Activated CD4-positive, alpha-beta T cell treated with anti-CD3 and anti-CD28 coated beads, Interleukin-2, amount 50 U/mL, for 16 hours (primary cell): ENCODE measurements at places on chromosomes 7 and 10.

DNA sequence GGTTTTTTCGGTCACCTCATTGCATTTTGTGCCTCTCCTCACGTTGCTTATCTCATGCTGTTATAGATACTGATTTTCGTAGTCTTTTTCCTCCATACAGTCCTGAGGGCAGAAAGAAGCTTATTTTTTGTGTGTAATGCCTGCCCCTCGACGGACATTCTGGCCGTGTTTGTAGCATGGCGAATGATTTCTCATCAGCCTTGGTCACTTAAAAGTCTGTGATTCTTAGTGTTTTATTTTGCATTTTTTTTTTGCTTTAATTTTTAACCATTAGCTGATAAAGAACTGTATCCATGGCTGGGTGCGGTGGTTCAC is 469 bp upstream of the NOC3L start:
- no peak for DNase-seq

- DNase-seq: no peak
These were observed 14.3 kb downstream of the SKIDA1 start for GRCh38 chr10:21511095-21511570.

DNA sequence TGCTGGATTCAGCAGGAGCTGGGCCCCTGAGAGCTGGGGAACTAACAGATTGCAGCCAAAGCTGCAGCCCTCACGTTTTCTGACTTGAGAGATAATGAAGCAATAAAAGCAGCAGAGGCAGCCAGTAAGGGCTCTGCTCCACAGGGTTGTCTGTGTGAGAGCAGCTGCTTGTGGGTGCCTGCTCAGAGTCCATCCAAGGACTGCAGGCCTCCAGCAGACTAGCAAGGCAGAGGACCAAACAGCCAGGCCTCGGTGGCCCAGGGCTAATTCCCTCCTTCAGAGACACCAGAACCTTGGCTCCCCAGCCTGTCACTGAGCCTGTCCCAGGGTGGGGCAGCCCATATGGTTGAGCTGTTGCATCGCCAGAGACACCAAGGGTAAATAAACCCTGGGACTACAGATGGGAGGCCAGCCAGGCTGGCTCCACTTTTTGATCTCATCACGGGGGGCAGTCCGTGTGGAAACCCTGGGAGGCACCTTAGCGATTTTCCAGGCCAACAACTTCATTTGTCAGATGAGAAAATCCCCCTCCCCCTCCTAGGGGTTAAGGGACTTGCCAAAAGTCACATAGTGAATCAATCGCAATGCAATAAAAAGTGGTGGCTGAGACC is 229.2 kb downstream of the WDR11 start:
- no peak for DNase-seq

GRCh38 chr7:7761974-7762779 is 43.8 kb upstream of the RPA3 start:
- DNase-seq: peak; percentile 42

- no peak for DNase-seq
These were observed at the start of gene SYNPO2L for GRCh38 chr10:73655990-73656298. SYNPO2L (minus strand) TSS chr10:73656029; CDS start chr10:73655922, 107 bp downstream.

- DNase-seq: no peak
These were observed 22.6 kb downstream of the TES start for GRCh38 chr7:116232920-116233319.

DNA sequence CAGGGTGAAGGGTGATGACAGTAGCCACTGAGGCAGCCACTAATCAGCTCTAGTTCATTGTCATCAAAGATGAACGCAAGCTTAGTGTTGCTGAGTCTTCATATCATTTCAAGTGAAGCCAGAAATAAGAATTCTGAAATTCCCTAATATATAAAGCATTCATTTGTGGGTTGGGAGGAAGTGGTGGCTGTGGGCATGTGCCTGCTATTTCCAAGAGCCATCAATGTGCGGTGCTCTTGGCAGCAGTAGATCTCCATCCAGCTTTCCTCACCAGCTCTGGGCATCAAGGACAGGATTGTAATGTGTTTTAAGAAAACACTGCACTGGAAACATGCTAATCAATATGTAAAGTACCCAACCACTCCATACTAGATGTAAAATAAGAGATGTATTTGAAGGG is 202.5 kb upstream of the AHR start:
- DNase-seq: no peak

- DNase-seq: no peak
These were observed 48.3 kb downstream of the ATXN7L1 start for GRCh38 chr7:105828141-105828540.

DNA sequence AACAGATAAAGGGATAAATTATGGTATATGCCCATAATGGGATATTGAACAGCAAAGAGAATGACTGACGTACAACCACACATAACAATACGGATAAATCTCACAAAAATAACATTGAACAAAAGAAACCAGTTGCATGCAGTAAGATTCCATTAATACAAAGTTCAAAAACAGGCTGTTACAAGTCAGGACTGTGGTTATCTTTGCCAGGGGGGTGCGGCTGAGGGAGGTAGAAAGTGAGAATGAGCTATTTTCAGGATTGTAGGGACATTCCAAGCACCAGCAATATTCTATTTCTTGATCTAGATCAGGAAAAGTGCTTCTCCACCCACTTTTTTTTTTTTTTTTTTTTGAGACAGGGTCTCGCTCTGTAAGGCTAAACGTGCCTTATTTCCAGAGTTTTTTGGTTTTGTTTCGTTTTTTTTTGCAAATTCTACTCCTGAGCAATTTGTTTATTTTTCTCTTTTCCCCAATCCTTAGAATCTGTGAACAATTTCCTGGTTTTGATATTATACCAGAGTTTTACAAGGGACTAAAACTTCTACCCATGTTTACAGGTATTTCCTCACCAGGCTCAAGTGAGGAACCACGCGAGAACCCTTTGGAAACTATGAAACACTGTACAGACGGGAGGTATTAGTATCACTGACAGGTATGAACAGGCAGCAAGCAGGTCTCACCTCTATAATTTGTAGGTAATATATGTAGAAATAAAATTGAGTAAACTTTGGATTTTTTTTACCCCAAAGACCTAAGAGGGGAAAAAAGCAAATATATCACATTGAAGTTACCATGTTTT is 9.9 kb downstream of the SMURF1 start:
- DNase-seq: no peak

- DNase-seq: no peak
These were observed 104.1 kb downstream of the GRB10 start for GRCh38 chr7:50678586-50678985.

- DNase-seq: no peak
These were observed 53.7 kb downstream of the HIBADH start for GRCh38 chr7:27608776-27609495.
